CD4-positive, alpha-beta memory T cell (primary cell): ENCODE measurements at places on chromosomes 13 and 19. TPM values are rescaled to one million over a fixed set of nuclear protein-coding genes. Genes with fewer than 3 reads are reported as not detected.

DNA sequence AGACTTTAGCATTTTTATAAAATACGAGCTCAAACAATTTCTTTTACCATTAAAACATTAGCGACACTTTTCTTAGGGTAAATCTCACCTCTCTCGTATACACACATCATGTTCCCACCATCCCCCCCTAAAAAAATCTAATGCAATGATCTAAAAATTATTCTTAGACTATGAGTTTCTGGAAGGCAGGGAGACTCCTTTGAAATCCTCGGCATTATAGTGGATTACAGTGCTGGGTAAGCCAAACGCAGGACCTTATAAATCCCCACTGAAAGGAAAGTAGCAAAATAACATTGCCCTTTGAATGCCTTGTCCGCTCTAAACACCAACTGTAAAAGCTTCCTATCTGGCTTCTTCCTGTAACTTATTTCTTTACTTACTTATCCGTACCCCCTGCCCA lies 35.0 kb downstream of the NUFIP1 start:
- no peak for DNase-seq
- no peaks in the 10 kb centered on the region for H3K27me3 ChIP-seq
- H3K36me3 ChIP-seq = no peaks in the 10 kb centered on the region
- no peaks in the 10 kb centered on the region for H3K4me1 ChIP-seq
- H3K27ac ChIP-seq = no peak overlapping the region
- no peak overlapping the region for H3K4me3 ChIP-seq

GRCh38 chr19:6527893-6528543 lies 2.8 kb upstream of the TNFSF9 start:
- H3K4me1 ChIP-seq = peaks cover 27% of the 10 kb centered on the region
- H3K4me3 ChIP-seq = no peak overlapping the region
- H3K27me3 ChIP-seq = peaks cover 12% of the 10 kb centered on the region
- no peaks in the 10 kb centered on the region for H3K36me3 ChIP-seq
- no peak overlapping the region for H3K27ac ChIP-seq

GRCh38 chr13:41590643-41591042 lies 133.3 kb downstream of the RGCC start:
- no peak overlapping the region for H3K4me3 ChIP-seq
- DNase-seq = no peak
- H3K27ac ChIP-seq = no peak overlapping the region

GRCh38 chr13:46119883-46120614 lies 15.2 kb upstream of the CPB2 start:
- H3K27ac ChIP-seq = no peak overlapping the region
- no peak overlapping the region for H3K4me3 ChIP-seq
- H3K36me3 ChIP-seq = no peaks in the 10 kb centered on the region
- DNase-seq = no peak
- no peaks in the 10 kb centered on the region for H3K27me3 ChIP-seq

DNA sequence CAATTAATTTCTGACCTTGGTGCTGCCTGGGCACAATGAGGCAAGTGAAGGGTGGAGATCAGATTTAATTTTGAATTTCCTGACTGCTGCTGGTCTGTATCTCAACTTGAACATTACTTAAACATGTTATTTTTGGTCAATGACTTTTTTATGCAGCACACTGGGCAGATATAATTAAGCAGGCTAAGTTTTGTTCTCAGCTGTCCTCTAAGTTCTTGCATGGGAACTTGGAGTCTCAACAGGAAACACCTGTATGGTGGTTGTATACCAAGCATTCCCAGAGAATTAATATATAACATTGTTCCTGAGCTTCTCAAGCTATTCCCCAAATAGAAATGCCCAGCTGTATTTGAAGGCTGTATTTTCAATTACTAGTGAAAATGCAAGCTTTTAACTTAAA lies 113.5 kb upstream of the EDNRB start:
- DNase-seq = no peak
- H3K27ac ChIP-seq = no peak overlapping the region
- H3K36me3 ChIP-seq = no peaks in the 10 kb centered on the region
- no peak overlapping the region for H3K4me3 ChIP-seq

Gene FFAR1
- not detected for total RNA-seq

Gene RANBP3
- total RNA-seq = 94.9 TPM

Gene NCCRP1
- total RNA-seq = not detected
